ENCODE measurements at places on chromosomes 2 and 18.

DNA sequence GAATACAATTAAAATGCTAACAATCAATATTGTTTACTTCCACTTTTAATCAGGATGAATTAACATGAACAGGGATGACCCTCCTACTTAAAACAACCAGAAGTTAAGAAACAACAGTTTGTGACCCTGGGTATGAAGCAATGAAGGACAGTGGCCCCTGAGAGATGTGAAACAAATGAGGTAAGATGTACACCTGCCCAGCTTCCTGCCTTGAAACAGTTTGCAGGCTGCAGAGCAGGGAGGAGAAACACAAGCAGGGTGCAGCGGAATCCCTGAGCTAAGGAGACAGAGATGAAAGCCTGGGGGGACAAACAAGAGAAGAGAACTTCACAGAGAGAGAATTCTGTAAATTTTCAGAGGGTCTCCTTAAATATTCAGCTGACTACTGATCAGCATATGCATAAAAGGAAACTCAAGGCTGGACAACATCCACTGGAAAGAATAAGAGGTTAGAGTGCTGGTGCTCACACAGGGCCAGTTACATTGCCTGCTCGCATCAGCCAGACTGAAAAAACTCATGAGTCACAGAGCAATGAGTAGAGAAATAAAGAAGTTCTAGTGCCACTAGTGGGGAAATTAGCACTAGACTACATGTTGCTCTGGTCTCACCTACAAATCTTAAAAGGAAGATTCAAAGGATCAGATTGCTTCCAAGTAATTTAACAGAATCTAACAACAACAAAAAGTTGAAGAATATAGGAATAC lies 106.4 kb downstream of the PID1 start:
- no peak for DNase-seq

GRCh38 chr2:173407646-173408045 lies 53.0 kb downstream of the CDCA7 start:
- DNase-seq, result no peak

GRCh38 chr18:54268751-54269150 lies 566 bp upstream of the POLI start:
- DNase-seq, result no peak

DNA sequence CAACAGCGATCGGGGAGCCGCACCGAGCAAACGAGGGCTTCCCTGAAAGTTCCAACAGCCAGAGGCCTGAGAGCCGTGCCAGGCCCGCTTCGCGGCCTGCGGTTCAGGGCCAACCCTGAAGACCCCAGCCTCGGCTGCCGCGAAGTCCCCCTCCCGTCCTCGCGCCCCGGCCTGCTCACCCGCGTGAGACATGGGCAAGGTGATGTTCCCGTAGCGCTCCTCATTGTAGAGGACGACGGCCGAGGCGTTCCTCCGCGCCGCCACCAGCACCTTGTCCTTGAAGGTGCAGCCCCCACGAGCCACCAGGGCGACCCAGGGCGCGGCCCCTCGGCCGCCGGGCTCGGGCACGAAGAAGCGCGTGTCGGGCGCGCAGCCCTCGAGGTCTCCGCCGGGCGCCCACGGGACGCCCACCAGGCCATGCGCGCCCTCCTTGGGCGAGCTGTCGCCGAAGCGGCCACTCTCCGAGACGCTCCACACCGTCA lies 510 bp downstream of the RNF149 start:
- DNase-seq, result no peak

GRCh38 chr2:178804791-178805190 lies 2.4 kb downstream of the TTN start:
- no peak for DNase-seq

GRCh38 chr2:28717339-28717758 lies 34.3 kb upstream of the PPP1CB start:
- no peak for DNase-seq

GRCh38 chr2:156333274-156333950 lies 891 bp upstream of the NR4A2 start:
- DNase-seq, result no peak

Data from stimulated activated CD4-positive, alpha-beta T cell treated with anti-CD3 and anti-CD28 coated beads, Interleukin-15, amount 100 ng/mL, for 1 hour (primary cell).